Stimulated activated CD4-positive, alpha-beta T cell treated with anti-CD3 and anti-CD28 coated beads, Interleukin-1b, Interleukin-23, amount 100 ng/mL, for 24 hours (primary cell): ENCODE measurements at places on chromosomes 3 and 15.

GRCh38 chr15:67248011-67248505 is 6.4 kb downstream of the AAGAB start:
- no peak for DNase-seq

DNA sequence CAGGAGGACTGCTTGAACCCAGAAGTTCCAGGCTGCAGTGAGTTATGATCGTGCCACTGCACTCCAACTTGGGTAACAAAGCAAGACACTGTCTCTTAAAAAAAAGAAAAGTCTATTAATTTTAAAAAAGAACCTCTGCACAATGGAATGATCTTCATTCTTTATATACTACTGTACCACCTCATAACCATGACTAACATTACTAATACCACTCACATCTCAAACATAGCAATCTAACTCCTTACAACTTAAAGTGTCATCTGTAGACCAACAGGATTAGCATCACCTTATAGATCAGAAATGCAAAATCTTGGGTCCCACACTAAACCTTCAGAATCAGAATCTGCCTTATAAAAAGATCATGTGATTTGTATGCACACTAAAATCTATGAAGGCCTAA is 48.8 kb upstream of the MAP4 start:
- DNase-seq = no peak

GRCh38 chr3:77040216-77040615 is 317 bp downstream of the ROBO2 start:
- no peak for DNase-seq

DNA sequence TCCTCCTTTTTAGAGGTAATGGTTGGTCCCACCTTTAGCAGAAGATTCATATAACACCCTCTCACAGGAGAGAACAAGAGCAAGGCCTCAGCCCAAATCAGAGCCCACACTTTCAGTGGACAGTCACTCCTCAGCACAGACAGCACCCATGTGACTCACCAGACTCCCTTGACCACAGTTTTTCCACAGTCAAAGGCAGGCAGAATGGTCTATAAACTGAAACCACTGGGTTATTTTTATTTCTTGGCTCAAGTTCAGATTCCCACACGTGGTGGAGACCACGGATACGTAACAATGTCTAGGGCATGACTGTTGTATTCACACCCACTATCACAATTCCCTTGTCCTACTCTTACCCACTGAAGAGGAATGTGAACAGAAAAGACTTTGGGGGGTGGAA is 237.8 kb upstream of the UBE2E1 start:
- DNase-seq = no peak

DNA sequence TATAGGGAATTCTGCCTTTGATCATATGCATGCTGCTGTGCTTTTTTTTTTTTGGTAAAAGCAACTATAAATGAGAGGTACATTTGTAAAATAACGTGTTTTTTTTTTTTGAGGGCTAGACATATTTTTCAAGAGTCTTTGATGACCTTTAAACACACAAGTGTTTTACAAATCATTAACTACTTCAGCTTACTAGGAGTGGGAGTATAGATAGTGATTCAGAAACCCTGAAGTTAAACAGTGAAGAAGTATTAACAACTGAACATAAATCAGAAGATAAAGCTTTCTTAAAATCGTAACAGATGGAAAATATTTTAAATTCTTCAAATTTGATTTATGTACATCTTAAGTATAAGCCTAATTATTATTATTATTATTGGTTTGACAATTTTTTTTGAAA is 2.9 kb upstream of the GMNC start:
- no peak for DNase-seq

- DNase-seq = no peak
Observed at GRCh38 chr3:101011136-101011535, 17.9 kb upstream of the ABI3BP start.

- no peak for DNase-seq
Observed at GRCh38 chr3:26237036-26237682, 385.4 kb upstream of the LRRC3B start.

- DNase-seq = no peak
Observed at GRCh38 chr3:51371943-51372557, 13.0 kb upstream of the MANF start.

GRCh38 chr15:48388016-48388851 is 57.0 kb downstream of the DUT start:
- no peak for DNase-seq

- no peak for DNase-seq
Observed at GRCh38 chr3:172519740-172520139, 3.5 kb downstream of the TNFSF10 start.

DNA sequence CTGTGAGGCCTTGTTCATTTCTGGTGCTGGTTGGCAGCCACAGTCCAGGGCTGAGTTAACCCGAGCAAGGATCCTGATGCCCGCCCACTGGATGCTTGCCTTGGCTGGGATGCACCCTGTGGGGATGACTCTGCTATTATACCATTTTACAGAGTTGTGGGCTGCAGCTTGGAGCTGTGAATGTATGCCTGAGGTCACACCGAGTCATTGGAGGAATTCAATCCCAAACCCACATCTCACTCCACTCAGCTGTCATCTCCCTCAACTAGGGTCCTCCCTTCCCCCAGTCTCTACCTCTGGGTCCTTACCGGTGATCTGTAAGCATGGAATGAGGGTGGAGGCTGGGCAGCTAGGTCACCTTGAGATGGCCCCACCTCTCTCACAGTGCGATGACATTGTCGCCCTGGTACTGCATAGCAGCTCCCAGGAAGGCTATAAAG is 22.1 kb downstream of the MAPKAPK3 start:
- DNase-seq = no peak

DNA sequence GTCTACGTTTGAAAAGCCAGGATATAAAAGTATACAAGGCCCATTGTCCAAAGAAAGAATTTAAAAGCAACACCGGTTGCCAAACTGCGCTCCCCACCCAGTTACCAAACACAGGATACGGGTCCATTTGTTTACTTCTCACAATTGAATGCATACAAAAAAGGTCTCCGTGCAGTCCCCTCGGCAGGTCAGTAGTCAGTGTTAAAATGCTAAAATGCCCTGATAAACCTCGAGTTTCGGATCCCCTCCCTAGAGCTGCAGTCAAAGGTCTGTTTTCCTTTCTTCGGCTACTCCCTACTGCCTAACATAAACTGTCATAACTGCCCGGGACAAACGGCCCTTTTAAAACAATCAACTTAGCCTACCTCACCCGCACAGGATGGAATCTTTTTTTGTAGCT is 534.6 kb downstream of the FOXP1 start:
- no peak for DNase-seq

GRCh38 chr3:52435246-52436101 is 9.4 kb downstream of the SEMA3G start:
- DNase-seq = no peak

DNA sequence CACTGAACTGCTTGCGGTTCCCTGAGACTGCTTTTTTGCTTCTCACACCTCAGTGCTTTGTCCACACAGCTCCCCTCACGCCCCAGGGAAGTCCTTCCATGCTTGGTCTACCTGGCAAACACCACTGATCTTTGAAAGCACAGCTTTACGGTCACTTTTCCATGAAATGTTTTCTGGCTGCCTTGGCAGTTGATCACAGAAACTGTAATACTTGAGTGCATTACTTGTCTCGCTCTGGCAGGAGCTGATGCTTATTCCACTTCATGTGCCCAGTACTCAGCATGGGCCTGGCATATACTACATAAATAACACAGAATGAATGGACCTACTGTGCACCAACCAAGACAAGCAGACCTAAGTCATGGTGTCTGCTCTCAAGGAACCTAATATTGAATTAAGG is 121.1 kb downstream of the MEX3B start:
- DNase-seq = no peak

DNA sequence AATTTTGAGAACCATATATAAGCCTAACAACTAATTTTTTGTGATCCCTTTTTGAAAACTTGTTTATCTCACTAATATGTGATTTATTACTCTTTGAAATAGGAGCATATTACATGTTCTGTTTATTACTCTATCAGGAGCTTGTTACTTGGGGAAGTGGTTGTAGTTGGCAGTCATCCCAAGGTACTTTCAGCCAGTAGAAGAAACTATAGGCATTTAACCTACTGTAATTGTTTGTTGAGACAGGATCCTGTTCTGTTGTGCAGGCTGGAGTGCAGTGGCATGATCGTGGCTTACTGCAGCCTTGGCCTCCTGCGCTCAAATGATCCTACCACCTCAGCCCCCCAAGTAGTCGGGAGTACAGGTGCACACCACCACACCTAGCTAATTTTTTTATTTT is 195.6 kb downstream of the TCF12 start:
- no peak for DNase-seq

GRCh38 chr3:106533788-106534160 is 665.0 kb upstream of the CBLB start:
- no peak for DNase-seq

- no peak for DNase-seq
Observed at GRCh38 chr15:57780471-57780870, 74.0 kb downstream of the POLR2M start.

DNA sequence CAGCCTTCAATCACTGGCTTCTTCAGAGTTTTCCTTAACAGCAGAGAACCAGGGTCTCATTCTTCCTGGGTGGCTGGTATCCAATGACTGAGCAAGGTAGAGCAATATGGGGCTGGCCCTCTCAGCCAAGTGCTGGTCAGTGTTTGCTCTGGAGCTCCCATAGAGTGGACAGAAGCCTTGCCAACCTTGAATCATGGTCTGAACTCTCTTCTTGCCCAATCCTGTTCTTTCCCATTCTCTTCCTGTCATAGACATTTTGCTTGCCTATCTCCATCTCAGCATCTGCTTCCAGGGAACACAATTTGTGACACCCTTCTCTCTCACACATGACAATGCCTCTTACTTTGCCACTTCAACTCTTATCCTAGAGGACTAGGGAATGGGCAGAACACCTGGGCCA is 245.6 kb upstream of the PEX5L start:
- DNase-seq = no peak

GRCh38 chr3:22735373-22735772 is 467.8 kb upstream of the UBE2E2 start:
- no peak for DNase-seq

DNA sequence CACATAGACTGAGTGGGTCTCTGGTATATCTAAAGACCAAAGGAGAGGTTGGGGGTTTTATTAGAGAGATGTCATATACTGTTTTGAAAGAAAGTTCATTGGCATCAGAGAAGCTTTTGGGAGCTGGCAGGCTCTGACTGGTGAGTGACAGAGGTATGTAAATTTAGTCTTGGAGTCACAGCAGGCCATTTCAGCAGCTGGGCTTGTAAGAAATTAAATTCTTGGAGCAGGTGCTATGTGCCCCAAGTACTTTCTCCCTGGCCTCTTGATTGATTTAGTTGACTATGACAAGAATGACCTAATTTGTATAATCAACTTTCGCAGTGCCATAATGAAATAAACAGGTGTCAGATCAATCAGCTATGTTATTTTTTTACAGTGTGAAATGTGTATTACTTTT is 47.8 kb upstream of the CDAN1 start:
- DNase-seq = no peak

GRCh38 chr15:100920516-100921135 is 1.5 kb downstream of the LRRK1 start:
- no peak for DNase-seq

- DNase-seq = no peak
Observed at GRCh38 chr3:47985381-47985780, 30.8 kb downstream of the MAP4 start.

DNA sequence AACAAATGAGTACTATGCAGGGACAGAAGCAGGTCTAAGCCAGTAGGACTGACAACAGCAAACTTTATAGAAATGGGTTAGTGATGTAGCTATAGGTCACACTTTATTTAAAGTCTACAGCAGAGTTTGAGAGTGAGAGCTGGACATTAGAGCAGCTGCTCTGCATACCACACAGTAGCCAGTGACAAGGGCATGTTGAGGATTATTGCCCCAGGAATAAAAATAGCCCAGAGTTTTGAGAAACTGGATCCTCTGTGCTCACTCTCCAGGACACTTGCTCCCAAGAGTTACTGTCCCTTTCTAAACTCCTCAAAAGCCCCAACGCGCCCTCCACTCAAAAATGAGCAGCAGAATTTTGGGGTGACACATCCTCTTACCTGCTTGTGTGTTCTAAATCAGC is 21.1 kb downstream of the LRTM1 start:
- no peak for DNase-seq

DNA sequence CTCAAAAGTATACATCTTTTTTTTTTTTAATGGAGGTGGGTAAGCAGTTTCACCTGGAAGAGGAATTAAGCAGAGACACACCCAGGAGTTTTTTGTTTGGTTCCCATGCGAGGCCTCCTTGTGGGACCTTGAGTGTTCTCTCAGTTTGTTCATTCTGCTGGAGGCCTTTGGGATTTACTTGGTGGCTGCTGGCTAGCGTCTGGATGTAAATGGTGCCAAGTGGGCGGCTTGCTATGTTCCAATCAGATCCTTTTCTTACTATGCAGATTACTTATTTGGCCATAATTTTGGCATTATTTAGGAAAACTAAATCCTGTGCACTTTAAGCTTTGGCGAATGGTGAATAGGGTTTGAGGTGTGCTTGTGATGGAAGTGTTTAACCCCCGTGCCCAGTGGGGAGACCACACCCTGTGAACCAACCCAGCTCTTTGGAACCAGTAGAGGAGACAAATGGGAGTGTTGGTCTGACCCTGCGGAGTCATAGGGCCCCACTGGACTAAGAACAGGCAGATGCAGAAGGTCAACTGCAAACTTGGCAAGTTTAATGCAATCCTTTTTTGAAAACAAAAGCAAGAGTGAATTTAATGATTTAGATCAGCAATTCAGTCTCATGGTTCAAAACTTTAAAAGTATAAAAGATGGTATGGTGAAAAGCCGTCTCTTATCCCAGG is 79.4 kb downstream of the EBLN2 start:
- no peak for DNase-seq

- no peak for DNase-seq
Observed at GRCh38 chr3:60992395-60992794, 258.9 kb downstream of the FHIT start.

DNA sequence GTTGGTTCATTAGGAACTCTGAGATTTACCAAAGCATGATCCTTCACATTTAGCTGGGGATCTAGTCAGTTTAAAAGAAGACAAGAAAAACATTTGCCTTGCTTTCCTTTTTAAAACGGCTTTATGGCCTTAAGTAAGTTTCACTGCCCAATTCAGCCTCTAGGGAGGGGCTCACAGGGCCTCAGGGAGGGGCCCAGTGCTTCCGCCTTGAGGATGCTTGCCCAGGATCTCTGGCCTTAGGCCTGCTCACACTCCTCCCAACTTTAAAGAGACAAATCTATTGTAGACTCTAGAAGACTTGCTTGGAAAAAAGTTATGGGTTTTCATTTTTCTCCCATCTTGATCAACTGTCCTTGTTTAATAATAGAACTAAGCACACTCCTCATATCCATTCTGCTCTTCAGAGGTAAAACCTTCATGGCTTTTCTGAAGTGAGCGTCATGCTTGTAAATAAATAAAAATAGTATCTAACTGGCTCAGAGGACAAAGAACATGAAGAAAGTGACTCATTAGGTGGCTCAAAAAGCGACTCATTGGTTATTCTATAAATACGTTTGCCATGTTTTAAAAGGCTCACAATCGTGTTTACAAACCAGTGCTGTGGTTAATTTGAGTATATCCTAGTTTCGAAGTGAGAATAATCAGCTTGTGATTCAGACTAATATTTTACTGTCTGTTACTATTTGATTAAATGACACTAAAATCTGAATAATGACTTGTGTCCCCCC is 13.7 kb downstream of the PDHB start:
- DNase-seq = no peak
